Liver (tissue), 10 donors: ENCODE measurements at places on chromosomes 6 and 20. TPM values are rescaled to one million over a fixed set of nuclear protein-coding genes. Genes with fewer than 3 reads are reported as not detected.

Gene AGPAT4
- total RNA-seq, result 0.92 TPM

GRCh38 chr6:16256781-16257180 is 18.4 kb downstream of the GMPR start:
- no peak for DNase-seq

DNA sequence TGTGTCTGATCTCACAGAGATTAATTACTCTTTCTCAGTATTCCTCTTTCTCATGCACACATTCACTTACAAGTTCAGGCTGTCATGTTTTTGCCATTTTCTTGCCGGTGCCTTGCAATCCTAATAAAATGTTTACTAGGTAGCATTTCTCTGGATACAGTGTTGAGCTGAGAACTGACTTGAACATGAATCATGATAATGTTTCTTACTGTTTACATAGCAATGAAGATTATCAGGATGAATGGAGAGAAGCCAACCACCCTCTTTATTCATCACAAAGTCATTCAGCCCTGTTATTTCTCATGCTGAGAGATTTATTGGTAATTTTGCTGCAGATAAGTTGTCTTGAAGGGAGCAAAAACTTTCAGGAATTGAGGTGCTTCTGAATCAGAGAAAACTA is 185.5 kb upstream of the ECI2 start:
- DNase-seq, result no peak

Gene CTCFL
- 0.08 TPM for total RNA-seq

- no peak for DNase-seq
These were observed 395.1 kb upstream of the CNR1 start for GRCh38 chr6:88561034-88561953.

Gene BNIP5
- not detected for total RNA-seq

Gene IPCEF1
- total RNA-seq, result 2.0 TPM

DNA sequence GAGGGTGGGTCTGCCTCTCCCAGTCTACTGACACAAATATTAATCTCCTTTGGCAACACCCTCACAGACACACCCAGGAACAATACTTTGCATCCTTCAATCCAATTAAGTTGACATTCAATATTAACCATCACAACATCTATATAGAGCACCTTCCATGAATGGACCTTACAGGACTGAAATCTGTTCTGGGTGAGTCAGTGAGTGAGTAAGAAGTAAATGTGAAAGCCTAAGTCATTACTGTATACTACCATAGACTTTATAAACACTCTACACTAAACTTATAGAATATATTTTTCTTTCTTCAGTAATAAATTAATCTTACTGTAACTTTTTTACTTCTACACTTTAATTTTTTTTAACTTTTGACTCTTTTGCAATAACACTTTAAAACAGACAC is 993.8 kb upstream of the MAP3K7 start:
- DNase-seq, result no peak
